ENCODE measurements at places on chromosomes 4 and X.

GRCh38 chr4:155787113-155787710 is 28.4 kb downstream of the GUCY1B1 start:
- DNase-seq = peak; percentile 10

GRCh38 chr4:20383283-20383682 is 131.6 kb downstream of the SLIT2 start:
- no peak for DNase-seq

DNA sequence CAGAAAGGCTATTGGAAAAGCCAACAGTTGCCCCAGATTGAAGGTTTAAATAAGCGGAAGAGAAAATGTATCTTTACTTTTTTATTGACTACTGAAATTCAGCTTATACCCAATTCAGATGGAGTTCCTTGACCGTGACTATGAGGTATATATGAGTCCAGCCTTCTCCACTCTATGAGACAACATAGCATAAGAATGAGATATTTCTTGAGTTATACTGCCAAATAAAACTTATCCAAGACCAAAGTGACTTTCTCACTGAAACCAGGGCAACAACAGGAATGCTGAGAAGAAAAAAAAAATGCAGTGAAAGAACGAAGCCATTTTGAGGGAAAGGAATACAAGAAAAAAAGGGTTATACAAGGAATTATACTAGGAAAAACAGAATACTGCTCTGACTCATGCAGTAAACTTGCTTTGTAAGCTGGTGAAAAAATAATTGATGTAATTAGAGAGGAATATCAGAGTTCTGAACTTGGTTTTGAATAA is 16.3 kb upstream of the PDK3 start:
- DNase-seq = no peak

DNA sequence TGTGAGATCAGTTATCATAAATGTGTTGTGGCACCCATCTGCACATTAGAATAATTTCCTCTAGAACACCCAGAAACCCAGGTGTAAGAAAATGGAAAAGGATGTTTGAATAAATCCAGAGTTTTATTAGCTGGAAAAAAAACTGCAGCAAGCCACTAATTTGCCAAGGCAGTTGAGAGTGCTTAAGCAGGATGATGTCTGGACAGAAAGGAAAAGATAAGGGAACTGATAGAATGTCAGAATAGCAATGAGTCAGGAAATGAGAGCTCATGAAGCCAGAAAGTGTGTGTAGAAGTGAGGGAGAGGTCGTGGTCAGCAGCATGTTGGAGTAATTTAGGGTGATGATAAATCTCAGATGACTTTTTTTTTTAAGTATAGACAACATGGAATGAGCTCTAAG is 15.2 kb upstream of the NEUROG2 start:
- DNase-seq = no peak
